ENCODE measurements at places on chromosomes 12 and 14.

GRCh38 chr12:71218616-71219015 is 60.8 kb upstream of the TSPAN8 start:
- no peak for DNase-seq

GRCh38 chr14:67392123-67392522 is 19.8 kb downstream of the PLEK2 start:
- no peak for DNase-seq

- DNase-seq, result no peak
Measured at GRCh38 chr14:94113073-94113472, 2.5 kb downstream of the IFI27 start.

GRCh38 chr14:86203843-86204242 is 673.9 kb downstream of the FLRT2 start:
- DNase-seq, result no peak

All from fibroblast of skin of scalp (primary cell).